Amniotic stem cell (primary cell): ENCODE measurements at places on chromosomes 7 and 10.

- DNase-seq, result no peak
Measured at GRCh38 chr10:72639441-72639873, 13.6 kb upstream of the MICU1 start.

GRCh38 chr10:125102246-125102645 lies 58.1 kb downstream of the CTBP2 start:
- no peak for DNase-seq

DNA sequence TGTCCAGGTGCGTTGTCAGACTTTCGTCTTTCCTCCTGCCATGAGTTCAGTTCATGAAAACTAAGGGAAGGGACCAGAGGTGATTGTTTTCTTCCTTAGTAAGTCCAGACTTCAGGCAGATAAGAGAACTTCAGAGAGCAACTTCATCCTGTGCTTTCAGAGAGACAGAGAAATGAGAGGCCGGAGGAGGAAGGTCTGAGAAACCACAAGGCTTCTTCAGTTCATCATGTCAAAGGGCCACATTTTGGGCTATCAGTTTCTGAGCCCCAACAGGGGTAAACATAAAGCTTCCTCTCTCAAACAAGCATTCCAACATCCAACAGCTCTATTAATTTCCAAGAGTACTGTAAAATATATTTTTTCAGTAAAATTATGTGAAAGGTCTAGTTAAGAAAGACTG lies 668.4 kb upstream of the NRP1 start:
- DNase-seq, result no peak

DNA sequence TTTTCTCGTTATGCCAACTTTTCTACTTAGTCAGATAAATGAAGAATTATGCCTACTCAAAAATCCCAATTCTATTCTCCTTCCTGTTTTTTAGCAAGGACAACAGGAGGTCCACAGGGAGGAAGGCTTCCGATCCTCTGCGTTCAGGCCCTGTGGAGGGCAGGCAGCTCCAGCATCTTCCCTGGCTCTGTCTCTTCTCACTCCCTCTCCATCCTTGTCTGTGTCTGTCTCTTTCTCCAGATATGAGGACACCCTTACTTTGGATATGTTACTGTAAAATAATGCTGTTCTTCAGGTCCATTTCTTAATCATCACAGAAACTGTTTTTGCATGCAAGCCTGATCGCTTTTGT lies 166.6 kb downstream of the ELMO1 start:
- no peak for DNase-seq

GRCh38 chr7:21656796-21657195 lies 114.0 kb downstream of the DNAH11 start:
- no peak for DNase-seq

- no peak for DNase-seq
Measured at GRCh38 chr10:73872190-73872710, 2.1 kb downstream of the CAMK2G start.

GRCh38 chr10:44888886-44889285 lies 22.3 kb upstream of the TMEM72 start:
- DNase-seq, result no peak

DNA sequence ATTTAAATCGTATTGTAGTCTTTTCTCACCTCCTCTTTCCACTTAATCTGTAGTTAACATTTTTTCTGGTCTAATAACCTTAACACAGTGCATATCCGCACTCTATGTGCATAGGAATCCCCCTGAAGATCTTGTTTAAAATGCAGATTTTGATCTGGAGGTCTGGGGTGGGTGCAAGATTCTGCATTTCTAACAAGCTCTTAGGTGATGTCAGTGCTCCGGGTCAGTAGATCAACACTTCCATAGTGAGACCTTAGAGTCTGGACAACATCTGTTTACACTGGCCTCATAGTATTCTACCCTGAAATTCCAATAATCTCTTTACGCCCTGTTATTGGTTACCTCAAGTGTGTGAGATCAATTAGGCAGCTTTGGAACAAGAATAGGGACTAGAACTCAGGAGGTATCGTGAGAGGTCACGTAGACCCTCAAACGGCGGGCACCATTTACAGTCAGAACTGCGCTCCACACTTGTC lies 434 bp upstream of the PLEKHA8 start:
- no peak for DNase-seq

DNA sequence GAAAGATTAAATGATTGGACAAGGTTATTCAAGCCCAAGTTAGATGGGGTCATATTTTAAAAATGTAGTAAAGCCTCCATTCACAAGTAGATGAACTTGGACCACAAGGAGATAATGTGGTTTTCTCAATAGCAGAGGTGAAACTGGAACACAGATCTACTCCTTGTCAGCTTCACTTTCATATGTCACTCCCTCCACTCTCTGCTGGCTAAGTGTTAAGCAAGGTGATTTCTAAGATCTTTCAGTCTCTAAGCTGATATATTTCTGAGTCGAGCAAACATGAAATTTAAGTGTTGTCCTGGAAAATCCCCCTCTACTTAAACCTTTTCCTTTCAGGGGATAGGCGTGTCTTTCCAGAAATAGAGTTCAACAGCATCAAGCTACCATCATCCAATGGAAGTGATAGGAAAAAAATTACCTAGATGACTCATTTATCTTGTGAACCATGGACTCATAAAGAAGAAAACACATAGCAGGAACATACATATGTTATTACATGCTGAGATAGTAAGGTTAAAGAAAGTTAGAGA lies 275.0 kb downstream of the PTEN start:
- no peak for DNase-seq

- DNase-seq, result no peak
Measured at GRCh38 chr10:11719496-11720259, 22.5 kb upstream of the ECHDC3 start.

DNA sequence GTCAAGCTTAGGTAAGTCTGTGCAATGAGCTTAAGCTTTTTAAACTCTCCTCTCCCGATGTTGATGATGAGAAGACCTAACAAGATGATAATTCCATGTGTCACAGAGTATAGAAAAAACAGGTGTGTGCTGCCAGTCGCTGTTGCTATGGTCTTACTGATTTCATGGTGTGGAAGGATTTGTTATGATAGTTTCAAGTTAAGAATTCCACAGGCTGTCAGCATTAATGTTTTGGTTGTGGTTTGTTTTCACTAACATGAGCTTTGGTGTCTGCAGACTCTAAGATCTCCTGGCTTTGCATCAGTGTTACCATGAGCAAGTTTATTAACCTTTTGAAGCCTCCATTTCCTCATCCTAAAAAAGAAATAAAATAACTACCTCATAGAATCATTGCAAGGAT lies 123.7 kb downstream of the NSUN6 start:
- DNase-seq, result no peak

DNA sequence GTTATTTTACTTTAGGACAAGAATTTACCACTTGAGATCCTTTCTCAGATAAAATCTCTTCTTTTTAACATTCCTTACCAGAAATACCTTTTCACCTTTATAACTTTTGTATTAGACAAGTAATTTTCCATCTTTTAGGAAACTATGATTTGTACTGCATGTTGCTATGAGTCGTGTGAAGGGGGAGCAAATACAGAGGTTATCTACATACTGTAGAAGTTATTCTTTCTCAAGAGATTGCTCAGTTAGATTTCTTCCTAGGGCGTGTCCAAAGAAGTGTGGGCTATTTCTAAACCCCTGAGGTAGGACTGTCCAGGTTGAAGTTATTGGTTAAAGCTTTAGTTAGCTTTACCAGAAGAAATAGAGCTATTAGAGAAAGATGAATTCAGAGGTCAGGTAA lies 30.2 kb upstream of the ARHGAP12 start:
- no peak for DNase-seq
